ENCODE measurements at places on chromosomes 12 and 14.
A peak's percentile ranks its signal among the peaks of the same experiment; 100 is the strongest.

- DNase-seq: no peak
These were observed 68.2 kb upstream of the FGD4 start for GRCh38 chr12:32331133-32331532.

- DNase-seq: peak; percentile 25
These were observed 10.4 kb downstream of the BEST3 start for GRCh38 chr12:69688471-69689427.

DNA sequence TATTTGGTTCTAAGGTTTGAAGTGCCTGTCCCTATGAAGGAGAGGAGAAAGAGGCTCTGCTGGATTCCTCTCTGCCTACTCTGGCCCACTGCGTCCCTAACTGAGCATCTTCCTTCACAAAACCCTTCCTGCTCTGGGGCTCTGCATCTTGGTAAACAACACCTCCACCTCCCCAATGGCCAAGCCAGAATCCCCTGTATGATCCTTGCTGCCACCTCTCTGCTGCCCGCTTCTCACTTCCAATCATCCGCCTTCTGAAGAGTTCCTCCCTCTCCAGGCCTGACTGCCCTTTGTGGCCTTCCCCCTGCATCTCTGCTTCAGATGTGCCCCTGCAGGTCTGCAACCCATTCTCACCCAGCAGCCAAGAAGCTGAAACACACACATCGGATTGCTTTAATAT lies 110.6 kb upstream of the RPH3A start:
- no peak for DNase-seq

- DNase-seq: no peak
These were observed 5.4 kb downstream of the MDM1 start for GRCh38 chr12:68326716-68327115.

DNA sequence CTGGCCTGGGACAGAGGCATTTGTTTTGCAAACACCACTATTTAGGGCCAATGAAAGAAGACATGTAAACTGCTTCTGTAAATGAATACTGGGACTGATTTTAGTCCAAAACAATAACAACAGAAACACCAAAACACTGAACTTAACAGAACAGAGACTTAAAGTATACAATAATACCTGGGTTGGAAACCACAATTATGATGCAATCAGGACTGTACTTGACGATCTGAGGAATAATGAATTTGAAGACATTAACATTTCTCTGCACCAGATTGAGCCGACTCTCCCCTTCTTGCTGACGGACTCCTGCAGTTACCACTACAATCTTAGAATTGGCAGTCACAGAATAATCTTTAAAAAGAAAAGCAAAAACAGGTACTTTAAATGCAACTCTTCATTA lies 13.9 kb downstream of the LDHB start:
- no peak for DNase-seq

- no peak for DNase-seq
These were observed 31.7 kb upstream of the HDAC7 start for GRCh38 chr12:47851303-47851952.

DNA sequence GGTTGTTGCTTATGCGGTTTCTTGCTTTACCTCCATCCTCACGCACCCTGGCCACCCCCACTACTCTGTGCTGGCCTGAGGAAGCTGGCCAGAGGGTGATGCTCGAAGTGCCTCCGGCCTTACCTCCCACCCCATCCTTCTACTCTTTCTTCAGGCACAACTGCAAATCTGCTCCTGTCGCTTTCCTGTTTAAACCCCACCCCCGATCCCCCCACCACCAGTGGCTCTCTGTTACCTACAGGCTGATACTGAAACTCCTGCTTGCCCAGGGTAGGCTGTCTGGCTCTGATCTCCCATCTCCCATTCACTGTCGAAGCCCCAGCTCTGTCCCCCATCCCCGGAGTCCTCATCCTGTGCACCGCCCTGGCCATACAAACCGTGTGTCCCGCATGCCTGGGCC lies 111.5 kb downstream of the PRMT8 start:
- DNase-seq: no peak

DNA sequence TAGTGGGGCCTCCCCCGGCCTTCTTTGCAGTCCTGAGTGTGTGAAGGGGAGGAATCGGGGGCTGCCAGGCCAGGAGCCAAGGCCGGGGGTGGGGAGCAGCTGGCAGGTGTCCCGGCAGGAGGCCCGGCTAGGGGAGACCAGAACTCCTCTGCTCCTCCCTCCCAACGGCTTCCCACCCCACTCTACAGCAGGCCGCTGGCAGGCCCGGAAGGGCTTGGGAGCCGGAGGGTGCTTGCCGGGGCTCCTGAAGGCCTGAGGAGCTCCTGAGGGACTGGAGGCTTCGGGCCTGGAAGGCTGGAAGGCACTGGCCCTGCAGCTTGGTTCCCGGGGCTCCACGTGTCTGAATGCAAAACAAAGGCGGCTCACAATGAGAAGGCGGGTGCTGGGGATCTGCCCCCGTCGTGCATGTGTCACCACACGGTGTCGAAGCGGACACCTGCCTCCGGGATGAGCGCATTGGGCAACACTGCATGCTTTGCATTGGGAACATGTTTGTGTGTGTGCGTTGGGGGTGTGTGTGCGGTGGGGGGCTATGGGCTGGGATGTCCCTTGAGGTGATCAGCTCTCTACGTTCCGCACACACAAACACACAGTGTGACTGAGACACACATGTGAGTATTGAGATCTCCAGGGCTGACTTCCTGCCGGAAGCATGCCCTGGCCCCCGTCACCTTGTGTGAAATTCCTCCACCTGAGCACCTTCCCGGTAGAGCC lies 30.9 kb upstream of the ANKRD9 start:
- no peak for DNase-seq

DNA sequence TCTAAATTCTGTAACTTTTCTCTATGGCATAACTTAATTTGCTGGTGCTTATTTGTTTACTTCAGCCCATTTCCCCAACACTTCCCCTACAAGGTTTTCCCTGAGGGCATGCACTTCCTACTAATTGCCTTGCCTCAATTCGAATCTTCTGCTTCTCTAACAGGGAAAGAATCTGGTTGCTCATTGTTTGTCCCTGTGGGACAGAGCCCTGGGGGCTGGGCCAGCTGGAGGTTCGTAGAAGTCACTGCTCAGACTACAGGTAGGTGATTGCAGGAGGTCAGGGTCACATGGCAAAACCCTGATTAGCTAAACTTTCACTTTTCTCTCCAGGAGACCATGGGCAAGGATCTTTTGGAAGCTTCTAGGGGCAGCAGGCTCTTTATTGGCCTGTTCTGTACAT lies 72.0 kb downstream of the ZFC3H1 start:
- DNase-seq: no peak

- no peak for DNase-seq
These were observed 1.5 kb upstream of the FGF6 start for GRCh38 chr12:4447151-4447550.

DNA sequence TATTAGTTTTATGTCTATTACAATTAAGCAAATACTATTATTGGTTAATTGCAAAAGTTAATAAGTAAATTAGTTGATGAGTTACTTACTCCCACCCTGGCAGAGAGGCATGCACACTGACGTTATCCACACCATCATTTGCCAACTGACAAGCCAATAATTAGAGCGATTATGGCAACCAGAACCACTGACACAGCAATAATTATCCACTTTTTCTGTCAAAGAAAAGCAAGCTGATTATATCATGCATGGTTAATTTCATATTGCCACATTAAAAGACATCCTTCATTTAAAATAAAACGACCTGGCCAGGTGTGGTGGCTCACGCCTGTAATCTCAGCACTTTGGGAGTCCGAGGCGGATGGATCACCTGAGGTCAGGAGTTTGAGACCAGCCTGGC lies 43.1 kb downstream of the STX2 start:
- no peak for DNase-seq

GRCh38 chr14:101585211-101585610 lies 23.9 kb downstream of the DIO3 start:
- DNase-seq: no peak

DNA sequence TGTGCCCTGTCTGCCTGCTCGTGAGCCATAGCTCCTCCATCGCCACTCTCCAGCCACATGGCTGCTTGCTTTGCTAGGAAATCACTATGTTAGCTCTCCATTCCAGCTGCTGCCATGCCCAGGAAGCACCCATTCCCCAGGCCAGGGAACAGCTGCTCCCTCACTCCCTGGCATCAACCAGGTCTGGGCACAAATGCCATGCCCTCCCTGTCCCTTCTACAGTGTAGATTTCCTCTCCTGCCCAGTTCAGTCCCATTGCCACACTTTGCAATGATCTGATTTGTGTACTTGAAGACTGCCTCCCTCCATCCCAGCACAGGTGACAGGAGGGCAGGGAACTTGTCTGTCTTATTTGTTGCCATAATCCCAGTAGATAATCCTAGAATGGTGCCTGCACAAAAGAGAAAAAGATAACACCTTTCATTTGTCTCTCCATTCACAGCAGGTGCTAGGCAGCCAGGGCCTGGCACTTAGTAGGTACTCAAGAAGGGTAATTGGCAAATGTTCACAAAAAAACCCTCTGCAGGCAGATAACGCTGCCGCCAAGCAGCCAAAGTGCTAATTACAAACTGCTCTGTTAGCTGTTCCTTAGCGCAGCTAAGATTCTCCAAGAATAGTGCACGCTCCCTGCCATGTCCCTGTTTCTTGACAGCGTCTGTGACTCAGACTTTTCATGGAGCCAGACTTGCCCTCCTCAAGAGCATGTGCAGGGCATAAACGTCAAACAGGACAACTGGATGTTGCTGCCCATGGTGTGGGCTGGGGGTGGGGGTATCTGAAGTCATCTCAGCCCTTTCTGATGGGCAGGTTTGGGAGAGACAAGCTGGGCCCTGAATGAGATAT lies 69.1 kb downstream of the ARL6IP4 start:
- DNase-seq: no peak

DNA sequence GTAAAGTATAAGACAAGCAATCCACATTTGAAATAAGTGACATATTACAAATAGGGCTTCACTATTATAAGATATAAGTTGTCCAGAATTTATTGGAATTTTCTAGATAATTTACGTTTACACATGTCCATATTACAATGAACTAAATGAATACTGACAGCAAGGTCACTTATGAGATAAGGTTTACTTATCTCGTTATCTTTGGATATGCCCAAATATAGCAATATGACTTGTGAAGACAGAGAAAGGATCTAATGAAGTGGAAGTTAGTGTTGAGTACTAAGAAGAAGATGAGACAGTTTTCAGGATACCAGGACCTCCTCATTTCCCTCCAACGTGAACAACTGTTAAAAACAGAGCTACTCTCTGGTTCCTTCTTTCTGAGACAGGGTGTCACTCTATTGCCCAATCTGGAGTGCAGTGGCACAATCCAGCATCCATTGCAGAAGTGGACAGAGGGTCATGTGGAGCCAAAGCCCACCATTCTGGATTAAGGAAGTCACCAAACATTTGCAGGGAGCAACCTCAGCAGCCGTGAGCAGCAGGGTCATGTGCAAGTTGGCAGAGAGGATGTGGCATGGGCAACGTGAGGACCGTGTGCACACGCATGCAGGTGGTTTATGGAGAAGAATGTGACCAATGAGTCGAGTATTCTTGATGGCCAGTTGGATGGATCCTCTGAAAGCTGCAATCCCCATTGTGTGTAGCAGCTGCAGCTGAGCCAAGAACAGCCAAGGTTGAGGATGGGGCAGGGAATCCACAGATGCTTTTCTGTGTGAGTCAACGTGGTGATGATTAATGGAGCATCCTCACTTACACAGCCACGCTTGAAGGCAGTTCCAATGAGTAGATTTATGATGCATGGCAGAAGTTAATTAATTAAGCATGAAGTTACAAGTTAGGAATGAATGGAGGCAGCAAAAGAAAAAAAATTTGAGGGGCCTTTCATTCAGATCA lies 111.0 kb downstream of the BICD1 start:
- DNase-seq: no peak

DNA sequence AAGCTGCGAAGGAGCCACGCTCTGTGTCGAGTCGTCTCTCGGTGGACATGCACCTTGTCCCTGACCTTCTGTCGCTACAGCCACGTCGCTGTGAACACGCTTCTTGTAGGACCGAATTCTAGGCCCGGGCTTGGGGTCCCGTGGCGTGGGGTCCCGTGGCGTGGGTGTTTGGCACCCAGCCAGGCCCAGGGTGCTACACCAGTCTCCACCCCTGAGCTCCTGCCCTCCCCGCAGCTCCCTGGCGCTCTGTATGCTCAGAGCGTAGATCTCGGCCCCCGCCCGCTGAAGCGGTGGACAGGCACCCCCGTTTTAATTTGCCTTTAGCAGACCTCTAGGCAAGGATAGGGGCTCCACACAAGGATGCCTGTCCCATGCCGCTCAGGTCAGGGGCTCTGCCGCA lies 16.5 kb downstream of the MMP17 start:
- no peak for DNase-seq

DNA sequence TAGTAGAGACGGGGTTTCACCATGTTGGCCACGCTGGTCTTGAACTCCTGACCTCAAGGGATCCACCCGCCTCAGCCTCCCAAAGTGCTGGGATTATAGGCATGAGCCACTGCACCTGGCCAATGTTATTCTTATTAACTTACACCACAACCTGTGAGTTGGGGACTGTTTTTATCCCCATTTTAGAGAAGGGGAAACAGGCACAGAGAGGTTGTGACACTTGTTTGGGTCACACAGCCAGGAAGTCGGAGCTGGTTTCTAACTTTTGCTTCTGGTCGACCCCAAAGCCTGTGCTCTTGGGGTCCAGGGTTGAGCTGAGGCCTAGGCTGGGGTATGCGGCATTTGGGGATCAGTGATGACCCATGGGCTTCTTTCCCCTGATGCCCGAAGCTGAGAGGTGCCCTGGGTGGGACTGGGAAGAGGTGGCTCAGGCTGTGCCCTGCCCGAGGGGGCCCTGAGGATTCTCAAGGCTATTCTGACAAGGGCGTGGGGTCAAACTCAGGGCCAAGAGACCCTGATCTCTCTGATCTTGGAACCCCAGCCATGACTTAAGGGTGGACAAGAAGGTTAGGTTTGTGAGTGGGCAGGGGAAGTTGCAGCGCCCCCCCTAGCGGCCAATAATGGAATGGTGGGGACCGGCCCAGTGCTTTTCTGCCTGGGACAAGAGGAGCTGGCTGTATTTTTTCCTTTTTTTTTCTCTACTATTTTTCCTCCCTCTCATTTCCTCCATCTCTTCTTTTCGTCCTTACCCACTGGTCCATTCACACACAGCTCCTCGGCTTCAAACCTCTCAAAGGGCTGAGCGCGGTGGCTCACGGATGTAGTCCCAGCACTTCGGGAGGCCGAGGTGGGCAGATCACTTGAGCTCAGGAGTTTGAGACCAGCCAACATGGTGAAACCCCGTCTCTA lies 3.0 kb downstream of the SDSL start:
- peak; percentile 28 for DNase-seq

DNA sequence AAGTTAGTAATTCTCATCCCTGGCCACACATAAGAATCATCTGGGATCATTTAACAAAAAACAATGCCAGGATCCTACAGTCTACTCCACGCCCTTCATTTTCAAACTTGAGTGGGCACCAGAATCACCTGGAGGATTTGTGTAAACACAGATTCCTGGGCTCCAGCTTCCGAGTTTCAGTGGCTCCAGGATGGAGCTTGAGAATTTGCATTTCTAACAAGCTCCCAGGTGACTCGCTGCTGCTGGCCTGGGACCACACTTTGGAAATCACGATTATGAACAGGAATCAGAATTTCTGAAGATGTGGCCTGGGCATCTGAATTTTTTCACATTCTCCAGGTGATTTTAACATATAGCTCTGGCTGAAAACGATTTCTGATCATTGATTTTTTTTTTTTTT lies 234.8 kb downstream of the CACNA1C start:
- DNase-seq: no peak
